ENCODE measurements at places on chromosomes 11 and 22. TPM values are rescaled to one million over a fixed set of nuclear protein-coding genes. Genes with fewer than 3 reads are reported as not detected.

- no peak for DNase-seq
These were observed 1.2 kb downstream of the CYTH4 start for GRCh38 chr22:37283393-37283937.

- no peak for DNase-seq
These were observed 7.8 kb downstream of the TBC1D10A start for GRCh38 chr22:30318799-30319419.

DNA sequence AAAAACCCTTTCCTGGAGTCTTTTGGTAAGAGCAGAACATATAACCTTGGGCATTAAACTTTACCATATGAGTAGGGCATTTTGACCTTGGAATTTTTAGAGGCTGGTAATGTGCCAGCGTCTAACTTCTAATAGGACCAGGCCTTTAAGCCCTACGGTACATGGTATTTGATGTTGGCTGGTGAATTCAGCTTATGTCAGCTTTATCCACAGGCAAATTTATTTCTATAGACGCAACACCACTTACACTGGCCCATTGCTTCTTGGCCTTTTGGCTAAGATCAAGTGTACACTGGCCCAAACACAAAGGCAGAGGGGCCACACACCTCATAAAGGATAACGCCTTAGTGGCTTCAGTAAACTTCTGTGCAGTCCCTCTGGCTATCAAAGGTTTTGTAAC, 410.2 kb upstream of the LARGE1 start:
- DNase-seq = no peak

- no peak for DNase-seq
These were observed 114.4 kb downstream of the PLEKHA7 start for GRCh38 chr11:16899708-16900303.

GRCh38 chr22:34475886-34476285, 555.6 kb upstream of the LARGE1 start:
- DNase-seq = no peak

Gene HBG2
- not detected for total RNA-seq

Gene GNAZ
- total RNA-seq = 14.4 TPM

Gene SAA4
- total RNA-seq = not detected

Gene INPP5J
- total RNA-seq = 2.1 TPM

All from PC-3 (cell line).